IMR-90 (cell line): ENCODE measurements at places on chromosomes 3 and 15. TPM values are rescaled to one million over a fixed set of nuclear protein-coding genes. Genes with fewer than 3 reads are reported as not detected.

LYZL4 gene
- total RNA-seq: not detected in 2 replicates

SLCO2A1 gene
- total RNA-seq: under 0.01 TPM in 2 replicates

PLA2G4E gene
- not detected in 2 replicates for total RNA-seq

- no peak for DNase-seq
- H3K36me3 ChIP-seq: no peaks in the 10 kb centered on the region
- H3K4me1 ChIP-seq: no peaks in the 10 kb centered on the region
- no peak overlapping the region for H3K27ac ChIP-seq
- no peaks in the 10 kb centered on the region for H3K27me3 ChIP-seq
Observed at GRCh38 chr3:135218782-135219181, 423.7 kb downstream of the EPHB1 start.
